ENCODE measurements at places on chromosomes 1 and 21. TPM values are rescaled to one million over a fixed set of nuclear protein-coding genes. Genes with fewer than 3 reads are reported as not detected.

DNA sequence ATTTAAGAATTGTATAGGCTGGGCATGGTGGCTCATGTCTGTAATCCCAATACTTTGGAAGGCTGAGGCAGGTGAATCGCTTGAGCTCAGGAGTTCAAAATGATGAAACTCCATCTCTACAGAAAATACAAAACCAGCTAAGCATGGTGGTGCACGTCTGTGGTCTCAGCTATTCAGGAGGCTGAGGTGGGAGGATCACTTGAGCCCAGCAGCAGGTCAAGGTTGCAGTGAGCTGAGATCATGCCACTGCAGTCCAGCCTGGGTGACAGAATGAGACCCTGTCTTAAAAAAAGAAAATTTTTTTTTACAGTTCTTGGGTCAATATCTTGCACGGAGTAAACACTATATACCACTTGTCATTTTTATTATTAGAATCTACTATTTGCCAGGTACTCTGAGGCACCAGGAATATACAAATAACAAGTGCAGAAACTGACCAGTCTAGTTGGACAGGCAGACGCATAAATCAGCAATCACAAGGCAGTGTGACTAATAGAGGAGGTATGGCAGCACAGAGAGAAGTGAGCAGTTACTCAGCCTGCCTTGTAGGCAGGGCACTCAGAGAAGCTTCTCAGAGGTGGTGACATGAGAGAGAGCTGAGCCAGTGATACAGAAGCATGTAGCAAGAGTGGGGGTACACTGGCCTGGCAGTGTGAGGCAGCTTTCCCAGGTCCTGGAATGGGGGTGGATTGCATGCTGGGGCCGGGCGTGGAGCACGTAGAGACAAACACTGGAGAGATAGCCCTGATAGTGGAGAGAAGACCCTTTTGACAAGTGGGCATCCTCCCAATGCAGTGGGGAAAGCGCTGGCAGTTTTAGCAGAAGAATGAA, 8.0 kb downstream of the PHLDA3 start:
- peak; percentile 79 for DNase-seq

The OR2T27 gene
- not detected for total RNA-seq

GRCh38 chr1:17272646-17273045, 23.7 kb downstream of the PADI3 start:
- no peak for DNase-seq

The DNAI4 gene
- 3.8 TPM for total RNA-seq

- no peak for DNase-seq
Observed at GRCh38 chr1:67085326-67085725, 31.4 kb upstream of the SLC35D1 start.

- DNase-seq: no peak
Observed at GRCh38 chr1:56326056-56326455, 253.3 kb downstream of the PLPP3 start.

GRCh38 chr1:221907166-221907932, 165.5 kb upstream of the DUSP10 start:
- no peak for DNase-seq

- DNase-seq: no peak
Observed at GRCh38 chr21:38597421-38597820, 99.1 kb upstream of the ERG start.

GRCh38 chr1:84642774-84643173, 47.5 kb downstream of the SSX2IP start:
- DNase-seq: no peak

GRCh38 chr1:153598309-153599172, 14.4 kb downstream of the S100A16 start:
- no peak for DNase-seq

The GALE gene
- total RNA-seq: 39.3 TPM

DNA sequence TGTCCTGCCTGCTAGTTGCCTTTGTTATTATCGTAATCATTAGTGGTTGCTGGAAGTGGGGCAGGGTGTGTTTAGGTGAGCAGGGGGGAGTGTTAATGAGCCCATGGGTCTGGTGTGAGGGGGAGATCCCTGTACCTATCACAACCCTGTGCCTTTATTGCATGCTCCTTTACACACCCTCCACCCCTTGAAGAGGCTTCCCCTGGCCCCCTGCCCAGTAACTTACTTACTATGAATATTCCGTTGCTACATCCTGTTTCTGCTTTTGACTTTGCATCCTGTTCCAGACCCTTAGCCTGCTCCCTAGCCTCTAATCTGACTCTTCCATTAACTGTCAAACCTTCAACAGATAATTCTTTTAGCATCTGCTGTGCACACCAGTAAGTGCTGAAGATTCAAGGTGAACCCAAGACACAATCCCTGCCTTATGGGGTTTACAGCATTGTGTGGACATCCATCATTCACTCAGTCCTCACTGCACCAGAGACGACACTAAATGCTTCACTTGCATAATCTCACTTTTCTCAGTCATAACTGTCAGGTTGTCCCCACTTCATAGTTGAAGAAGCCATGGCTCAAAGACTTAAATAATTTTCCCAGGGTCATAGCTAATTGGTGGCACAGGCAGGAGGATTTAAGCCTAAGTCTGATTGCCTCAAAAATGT, 47.9 kb downstream of the CDC7 start:
- DNase-seq: no peak

DNA sequence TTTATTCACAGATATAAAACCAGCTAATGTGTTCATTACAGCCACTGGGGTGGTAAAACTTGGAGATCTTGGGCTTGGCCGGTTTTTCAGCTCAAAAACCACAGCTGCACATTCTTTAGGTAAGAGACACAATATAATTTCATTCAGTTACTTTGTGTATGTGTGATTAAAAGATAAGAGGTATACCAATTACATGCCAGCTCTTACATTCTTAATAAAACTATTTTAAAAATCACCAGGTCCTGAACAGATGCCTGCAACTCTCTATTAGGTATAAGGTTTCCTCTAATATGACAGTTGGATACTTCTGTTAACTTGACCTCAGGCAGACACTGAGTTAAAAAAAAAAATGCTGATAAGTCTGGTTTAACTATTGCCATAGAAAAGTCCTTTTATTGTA, 122.1 kb downstream of the NEK7 start:
- no peak for DNase-seq

- DNase-seq: no peak
Observed at GRCh38 chr1:12001249-12001917, 17.9 kb upstream of the MIIP start.

DNA sequence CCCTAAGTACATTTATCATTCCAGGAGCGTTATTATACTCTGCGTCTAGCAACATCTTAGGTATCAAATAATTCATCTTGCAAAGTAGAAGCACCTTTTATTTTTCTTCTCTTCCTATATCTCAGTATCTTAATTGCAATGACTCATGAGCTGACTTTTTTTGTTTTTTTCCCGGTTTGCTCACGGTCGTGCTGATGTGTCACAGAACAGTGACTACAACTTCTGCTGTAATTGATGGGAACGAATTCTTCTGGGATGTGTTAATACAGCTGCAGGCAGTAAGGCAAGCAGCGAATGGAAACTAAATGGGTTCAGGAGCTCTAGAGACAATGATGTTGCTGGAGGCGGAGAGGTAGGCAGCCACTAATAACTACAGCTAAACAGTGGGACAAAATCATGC, 89.8 kb upstream of the TMPRSS15 start:
- DNase-seq: no peak

- DNase-seq: no peak
Observed at GRCh38 chr1:152942161-152942560, 4.8 kb upstream of the SPRR5 start.

The SVBP gene
- total RNA-seq: 15.2 TPM

The EFNA3 gene
- 143 TPM for total RNA-seq

DNA sequence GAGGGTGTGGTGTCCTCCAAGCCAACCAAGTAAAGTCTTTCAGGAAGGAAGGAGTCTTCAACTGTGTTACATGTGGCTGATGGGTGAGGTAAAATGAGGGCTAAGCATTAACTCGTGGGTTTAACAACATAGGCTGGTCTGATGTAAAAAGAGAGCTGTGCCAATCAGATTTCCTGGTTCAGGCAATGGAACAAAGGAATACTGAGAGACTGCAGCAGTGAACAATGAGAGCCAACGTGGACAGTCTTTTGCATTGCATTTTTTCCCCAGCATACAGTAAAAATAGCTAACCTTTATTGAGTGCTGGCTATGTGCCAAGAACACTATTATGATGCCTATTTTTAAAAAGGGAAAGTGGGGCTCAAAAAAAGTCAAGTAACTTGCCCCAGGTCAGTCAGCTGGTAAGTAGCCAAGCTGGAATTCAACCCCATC, 31.1 kb downstream of the DLGAP3 start:
- no peak for DNase-seq

The LCE1D gene
- total RNA-seq: 502 TPM

GRCh38 chr1:62897788-62898187, 113.9 kb downstream of the ATG4C start:
- no peak for DNase-seq

DNA sequence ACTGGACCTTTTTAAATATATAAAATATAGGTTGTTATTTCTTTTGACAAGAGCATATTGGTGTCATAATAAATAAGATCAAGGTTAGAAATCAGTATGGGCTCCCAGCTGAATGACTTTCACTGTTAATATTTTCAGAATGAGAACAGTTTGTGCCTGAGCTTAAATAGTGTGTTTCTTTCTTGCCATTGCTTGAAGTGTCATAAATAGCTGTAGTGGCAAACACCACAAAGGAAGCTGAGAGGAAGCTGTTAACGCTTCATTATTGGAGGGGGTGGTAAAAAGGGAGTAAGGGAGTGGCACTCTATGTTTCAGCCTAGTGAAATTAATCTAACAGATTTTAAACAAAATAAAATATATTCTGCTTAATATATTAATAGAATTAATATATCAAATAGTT, 1089.8 kb upstream of the NCAM2 start:
- no peak for DNase-seq

The FCRL2 gene
- not detected for total RNA-seq

GRCh38 chr1:212507369-212507768, 74.6 kb downstream of the NENF start:
- no peak for DNase-seq

DNA sequence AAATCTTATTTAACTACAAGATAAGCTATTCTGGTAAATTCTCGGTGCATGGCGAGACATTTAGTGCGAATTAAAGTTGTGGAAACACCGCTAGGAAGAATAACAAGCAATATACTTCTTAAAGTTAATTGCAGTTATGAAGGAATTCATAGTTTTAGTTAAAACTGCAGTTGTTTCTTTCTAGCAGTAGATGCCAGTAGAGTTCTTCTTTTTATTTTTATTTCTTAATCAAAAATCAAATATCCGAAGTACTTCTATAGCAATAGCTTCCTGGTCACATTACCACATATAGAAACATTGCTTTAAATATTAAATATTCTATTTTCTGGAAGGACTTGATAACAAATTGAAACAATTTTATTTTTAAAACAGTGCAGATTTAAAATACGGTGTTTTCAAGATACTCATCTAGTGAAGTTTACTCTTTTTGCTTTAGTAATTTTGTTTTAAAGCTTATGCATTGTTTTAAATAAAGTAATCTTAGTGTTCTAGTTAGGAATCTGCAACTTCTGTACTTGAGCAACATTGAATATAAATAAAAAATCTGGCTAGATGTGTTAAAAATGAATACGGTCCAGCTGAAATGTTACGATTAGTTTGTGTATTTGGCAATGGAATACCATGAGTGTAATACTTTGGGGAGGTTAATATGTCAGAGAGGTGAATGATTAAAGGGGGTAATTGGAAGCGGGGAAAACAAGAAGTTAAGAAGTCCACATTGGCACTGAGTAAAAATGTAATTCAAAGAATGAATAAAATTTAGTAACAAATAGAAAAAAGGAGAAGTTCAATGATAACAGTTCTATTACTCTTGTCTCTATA, 2.7 kb upstream of the PRKACB start:
- no peak for DNase-seq

The AMPD1 gene
- total RNA-seq: not detected

DNA sequence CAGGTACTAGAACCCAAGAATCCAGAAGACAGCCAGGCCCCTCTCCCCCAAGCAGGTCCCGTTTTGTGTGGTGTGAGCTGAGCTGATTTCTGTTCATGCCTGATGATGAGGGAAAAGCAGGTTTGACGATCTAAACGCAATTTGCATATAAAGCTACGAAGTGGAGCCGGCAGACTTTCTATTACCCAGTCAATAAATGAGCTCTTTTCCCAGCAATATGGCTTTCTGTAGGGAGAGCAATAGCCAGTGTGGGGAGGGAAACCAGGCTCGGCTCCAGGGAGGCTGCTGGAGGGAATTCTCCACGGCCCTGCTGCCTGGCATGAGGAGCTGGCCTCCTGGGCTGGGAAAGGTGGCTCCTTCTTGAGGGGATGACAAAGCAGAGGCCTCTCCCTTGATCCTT, 140.7 kb upstream of the AJAP1 start:
- DNase-seq: no peak

- no peak for DNase-seq
Observed at GRCh38 chr1:47646676-47647075, 208.8 kb downstream of the FOXD2 start.

GRCh38 chr1:39691383-39692151, at the start of gene HPCAL4:
Gene HPCAL4 (minus strand): TSS chr1:39691433. CDS start chr1:39684603, 6,830 bp downstream.
- DNase-seq: peak; percentile 75

DNA sequence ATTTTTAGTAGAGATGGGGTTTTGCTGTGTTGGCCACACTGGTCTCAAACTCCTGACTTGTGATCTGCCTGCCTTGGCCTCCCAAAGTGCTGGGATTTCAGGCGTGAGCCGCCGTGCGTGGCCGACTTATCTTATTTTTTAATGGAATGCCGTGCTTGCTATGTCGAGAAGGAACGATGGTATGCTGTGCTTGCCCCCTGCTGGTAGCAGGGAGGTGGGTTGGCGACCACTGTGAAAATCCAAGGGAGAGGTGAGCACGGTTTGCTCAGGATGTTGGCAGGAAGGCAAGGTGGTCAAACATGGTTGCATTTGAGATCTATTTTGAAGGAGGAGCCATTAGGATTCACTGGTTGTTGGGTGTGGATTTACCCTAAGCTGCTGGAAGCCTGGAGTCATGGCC, 45.8 kb upstream of the RCC2 start:
- DNase-seq: no peak

DNA sequence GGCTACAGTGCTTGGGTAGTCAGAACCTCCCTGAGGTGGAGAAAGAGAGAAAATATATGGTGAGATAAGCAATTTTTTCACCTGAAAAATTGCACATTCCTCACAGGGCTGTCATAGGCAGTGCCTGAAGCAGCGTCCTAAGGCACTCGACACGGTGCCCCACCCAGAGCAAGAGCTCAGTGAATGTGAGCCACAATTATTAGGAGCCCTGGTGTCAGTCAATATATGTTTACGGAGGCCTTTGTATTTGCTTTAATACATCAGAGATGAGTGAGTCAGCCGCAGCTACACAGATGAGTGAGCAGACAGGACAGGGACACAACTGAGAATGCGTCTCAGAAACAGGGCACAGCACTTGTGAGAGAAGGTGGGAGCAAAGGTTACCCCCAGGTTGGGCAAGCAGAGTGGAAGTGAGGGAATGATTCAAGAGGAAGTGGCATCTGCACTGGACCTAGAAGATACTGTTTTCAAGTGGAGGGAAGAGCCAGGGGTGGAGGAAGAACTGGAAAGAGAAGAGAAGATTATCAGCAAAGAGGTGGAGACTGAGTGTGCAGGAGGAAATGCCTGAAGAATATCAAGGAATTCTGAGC, 5.2 kb upstream of the PIGC start:
- DNase-seq: no peak

The CD1E gene
- total RNA-seq: 6.2 TPM
